ENCODE measurements at places on chromosomes 2 and 18.

- DNase-seq, result no peak
Measured at GRCh38 chr2:19547321-19547720, 188.9 kb upstream of the OSR1 start.

GRCh38 chr18:55635439-55635838 is 47.4 kb upstream of the TCF4 start:
- DNase-seq, result no peak

- DNase-seq, result no peak
Measured at GRCh38 chr2:44531289-44531688, 169.5 kb downstream of the CAMKMT start.

DNA sequence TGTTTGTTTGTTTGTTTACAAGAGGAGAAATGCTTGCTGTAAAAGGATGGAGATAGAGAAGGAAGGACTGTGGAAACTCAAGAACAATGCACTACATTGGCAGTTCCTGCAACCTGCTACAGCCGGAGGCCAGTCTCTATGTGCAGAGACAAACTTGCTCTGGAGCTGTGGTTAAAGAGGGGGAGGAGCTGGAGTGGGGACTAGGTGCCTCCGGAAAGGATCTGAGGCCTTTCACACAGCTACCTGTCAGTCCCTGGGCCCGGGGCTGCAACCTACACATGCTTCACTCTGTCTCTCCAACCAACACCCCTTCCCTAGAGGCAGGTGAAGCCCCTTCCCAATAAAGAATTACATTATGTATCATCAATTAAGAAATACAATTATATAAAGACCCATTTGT is 1234.0 kb upstream of the ZEB2 start:
- no peak for DNase-seq

GRCh38 chr2:5077479-5078089 is 614.6 kb upstream of the SOX11 start:
- peak; percentile 25 for DNase-seq

GRCh38 chr2:72883356-72883962 is 3.7 kb upstream of the SPR start:
- peak; percentile 29 for DNase-seq
